ENCODE measurements at places on chromosomes 4 and X. TPM values are rescaled to one million over a fixed set of nuclear protein-coding genes. Genes with fewer than 3 reads are reported as not detected.

Gene JAKMIP1
- total RNA-seq = 66.7 TPM

Gene GLRA2
- total RNA-seq = not detected

Gene PRSS12
- total RNA-seq = not detected

Gene DDIT4L
- 1.8 TPM for total RNA-seq

Gene ZMYM3
- 14.7 TPM for total RNA-seq

Gene SLC7A11
- total RNA-seq = 9.1 TPM

Gene ACE2
- not detected for total RNA-seq

Gene GAGE13
- not detected for total RNA-seq

Gene TCP11X2
- not detected for total RNA-seq

Gene CCDC149
- not detected for total RNA-seq

GRCh38 chr4:83569987-83570386, 34.1 kb downstream of the GPAT3 start:
- no peak for DNase-seq

GRCh38 chr4:13920901-13921300, 293.4 kb upstream of the BOD1L1 start:
- DNase-seq = no peak

DNA sequence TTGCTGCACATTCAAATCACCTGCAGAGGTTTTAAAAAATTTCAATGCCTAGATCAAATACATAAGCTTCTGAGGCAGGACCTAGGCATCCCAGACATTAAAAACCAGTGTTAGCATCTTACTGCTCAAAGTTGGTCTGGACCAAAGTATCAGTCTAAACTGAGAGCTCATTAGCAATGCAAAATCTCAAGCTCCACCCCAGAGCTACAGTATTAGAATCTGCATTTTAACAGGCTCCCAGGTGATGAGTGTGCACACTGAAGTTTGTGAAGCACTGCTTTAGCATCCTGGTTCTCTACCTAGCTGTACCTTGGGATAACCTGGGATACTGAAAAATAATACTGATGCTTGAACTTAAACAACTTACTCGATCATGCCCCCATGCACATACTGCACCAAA, 96.0 kb downstream of the PRRG1 start:
- no peak for DNase-seq

GRCh38 chrX:65528293-65528692, 6.3 kb downstream of the LAS1L start:
- no peak for DNase-seq

- DNase-seq = no peak
These were observed 7.8 kb upstream of the RRAGB start for GRCh38 chrX:55709735-55710134.

DNA sequence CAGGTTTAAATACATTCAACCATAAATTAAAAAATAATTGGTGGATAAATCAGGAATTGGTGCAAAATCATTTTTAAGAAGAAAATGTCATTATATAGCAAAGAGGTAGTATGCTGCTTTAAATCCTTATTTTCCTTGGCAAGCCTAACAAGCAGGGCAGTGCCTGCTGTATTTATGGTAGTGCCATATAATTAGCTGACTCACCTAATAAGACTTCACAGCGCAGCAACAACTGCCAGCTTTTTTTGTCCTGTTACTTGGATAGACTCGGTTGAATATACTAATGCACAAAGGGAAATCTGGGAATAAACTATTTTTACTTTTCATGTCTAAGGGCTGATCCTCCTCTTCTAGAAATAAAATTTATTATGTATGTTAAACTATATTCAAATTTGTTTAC, 99.1 kb downstream of the SNCA start:
- DNase-seq = no peak

GRCh38 chrX:70470850-70471289, 26.2 kb downstream of the DLG3 start:
- DNase-seq = no peak

- no peak for DNase-seq
These were observed 1.0 kb downstream of the CDS1 start for GRCh38 chr4:84583876-84584380.

- no peak for DNase-seq
These were observed 57.8 kb downstream of the HEPH start for GRCh38 chrX:66221856-66222255.

- DNase-seq = no peak
These were observed 81.5 kb downstream of the RCHY1 start for GRCh38 chr4:75432683-75433082.

GRCh38 chr4:84432713-84433112, 66.4 kb downstream of the NKX6-1 start:
- no peak for DNase-seq

DNA sequence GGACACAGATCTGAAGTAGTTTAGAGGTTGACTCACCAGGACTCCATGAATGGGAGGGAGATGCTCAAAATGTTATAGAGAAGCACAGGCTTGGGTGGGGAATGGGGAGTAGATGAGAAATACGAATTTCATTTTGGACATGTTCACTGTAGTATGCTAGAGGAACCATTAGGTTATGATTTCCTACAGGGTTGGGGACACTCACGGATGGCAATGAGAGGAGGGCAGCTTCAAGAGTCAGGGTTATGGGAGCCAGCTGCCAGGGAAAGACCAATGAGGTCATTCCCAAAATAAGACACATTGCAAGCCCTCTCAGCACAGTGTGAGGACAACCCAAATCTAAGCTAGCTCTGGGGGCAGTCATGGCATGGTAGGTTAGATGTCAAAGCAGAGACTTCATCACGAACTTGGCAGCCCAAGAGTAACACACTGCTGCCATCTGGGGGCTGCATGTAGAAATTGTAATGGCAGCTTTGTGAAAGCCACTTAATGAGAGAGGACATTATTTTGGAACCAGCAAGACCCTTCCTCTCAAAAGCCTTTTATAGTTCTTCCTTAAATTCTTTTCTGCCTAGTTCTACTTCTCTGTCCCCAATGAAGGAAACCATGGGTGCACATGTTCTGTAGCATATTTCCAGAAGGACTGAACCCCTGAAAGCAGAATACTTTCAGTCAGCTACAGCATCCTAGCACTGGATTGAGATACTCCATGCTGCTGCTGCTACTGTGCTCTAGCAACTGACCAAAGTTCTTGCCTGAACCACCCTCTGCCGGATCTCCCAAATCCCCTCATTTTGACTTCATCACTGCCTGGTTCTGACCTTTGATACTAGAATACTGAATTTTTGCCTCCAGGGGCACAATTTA, 16.2 kb upstream of the ZCCHC12 start:
- no peak for DNase-seq

- no peak for DNase-seq
These were observed 270.9 kb downstream of the SPRY1 start for GRCh38 chr4:123667496-123667895.

DNA sequence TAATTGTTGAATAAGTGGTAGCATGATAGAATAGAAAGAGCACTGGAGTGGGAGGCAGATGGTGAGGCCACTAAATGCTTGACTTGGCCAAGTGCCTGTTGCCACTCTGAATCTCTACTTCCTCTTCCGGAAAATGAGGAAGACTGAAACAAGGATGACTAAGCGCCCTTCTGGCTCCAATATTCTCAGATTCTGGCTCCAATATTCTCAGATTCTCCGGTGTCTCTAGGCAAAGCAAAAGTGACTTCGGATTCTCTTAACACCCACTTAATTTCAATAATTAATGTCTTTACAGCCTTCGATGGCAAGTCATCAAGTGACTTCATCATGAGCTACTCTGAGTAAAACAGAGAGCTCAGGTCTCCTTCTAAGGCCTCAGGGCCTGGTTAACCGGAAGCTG, 402.2 kb upstream of the FGF13 start:
- no peak for DNase-seq

- no peak for DNase-seq
These were observed 215.5 kb upstream of the UGT8 start for GRCh38 chr4:114383067-114383466.

- no peak for DNase-seq
These were observed 64.0 kb downstream of the SMAD1 start for GRCh38 chr4:145545538-145546174.

DNA sequence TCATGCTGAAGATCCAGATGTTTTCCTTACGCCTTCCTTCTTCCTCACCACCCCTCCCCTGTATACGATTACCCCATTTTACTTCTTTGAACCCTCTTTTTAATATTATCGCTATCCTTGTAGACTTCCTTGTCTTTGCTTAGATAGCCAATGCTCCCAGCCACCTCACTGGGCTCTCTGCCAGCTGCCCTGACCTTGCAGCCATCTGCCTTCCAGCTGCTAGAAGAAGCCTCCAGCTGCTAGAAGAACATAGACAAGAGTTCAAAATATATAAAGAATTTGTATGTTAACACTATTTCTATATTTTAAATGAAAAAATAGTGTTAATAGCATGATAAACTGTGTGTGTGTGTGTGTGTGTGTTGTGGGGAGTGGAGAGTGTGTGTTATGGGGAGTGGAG, 374.7 kb downstream of the ANKRD50 start:
- DNase-seq = no peak

GRCh38 chr4:4533461-4534169, 8.2 kb downstream of the STX18 start:
- DNase-seq = no peak

- no peak for DNase-seq
These were observed 131.9 kb downstream of the REELD1 start for GRCh38 chr4:146346276-146346675.

DNA sequence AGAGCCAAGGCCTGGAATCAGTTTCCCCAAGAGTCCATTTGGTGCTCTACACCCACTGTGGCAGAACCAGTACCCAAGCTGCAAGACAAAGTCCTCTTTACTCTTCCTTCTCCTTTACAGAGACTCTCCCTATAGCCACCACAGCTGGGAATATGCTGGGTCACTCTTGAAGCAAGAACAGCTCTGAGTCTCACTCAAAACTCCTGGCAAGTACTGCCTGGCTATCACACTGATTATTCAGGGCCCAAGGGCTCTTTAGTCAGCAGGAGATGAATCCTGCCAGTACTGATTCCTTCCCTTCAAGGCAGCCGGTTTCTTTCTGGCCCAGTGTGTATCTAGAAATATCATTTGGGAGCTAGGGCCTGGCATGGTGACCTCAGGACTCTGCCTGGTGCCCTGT, 130.9 kb downstream of the AR start:
- DNase-seq = no peak

- DNase-seq = no peak
These were observed 338.7 kb upstream of the MAOA start for GRCh38 chrX:43317378-43317777.

- no peak for DNase-seq
These were observed 32.3 kb upstream of the TFDP3 start for GRCh38 chrX:133250184-133251100.

GRCh38 chrX:107324493-107325310, 118.3 kb downstream of the DNAAF6 start:
- DNase-seq = no peak

DNA sequence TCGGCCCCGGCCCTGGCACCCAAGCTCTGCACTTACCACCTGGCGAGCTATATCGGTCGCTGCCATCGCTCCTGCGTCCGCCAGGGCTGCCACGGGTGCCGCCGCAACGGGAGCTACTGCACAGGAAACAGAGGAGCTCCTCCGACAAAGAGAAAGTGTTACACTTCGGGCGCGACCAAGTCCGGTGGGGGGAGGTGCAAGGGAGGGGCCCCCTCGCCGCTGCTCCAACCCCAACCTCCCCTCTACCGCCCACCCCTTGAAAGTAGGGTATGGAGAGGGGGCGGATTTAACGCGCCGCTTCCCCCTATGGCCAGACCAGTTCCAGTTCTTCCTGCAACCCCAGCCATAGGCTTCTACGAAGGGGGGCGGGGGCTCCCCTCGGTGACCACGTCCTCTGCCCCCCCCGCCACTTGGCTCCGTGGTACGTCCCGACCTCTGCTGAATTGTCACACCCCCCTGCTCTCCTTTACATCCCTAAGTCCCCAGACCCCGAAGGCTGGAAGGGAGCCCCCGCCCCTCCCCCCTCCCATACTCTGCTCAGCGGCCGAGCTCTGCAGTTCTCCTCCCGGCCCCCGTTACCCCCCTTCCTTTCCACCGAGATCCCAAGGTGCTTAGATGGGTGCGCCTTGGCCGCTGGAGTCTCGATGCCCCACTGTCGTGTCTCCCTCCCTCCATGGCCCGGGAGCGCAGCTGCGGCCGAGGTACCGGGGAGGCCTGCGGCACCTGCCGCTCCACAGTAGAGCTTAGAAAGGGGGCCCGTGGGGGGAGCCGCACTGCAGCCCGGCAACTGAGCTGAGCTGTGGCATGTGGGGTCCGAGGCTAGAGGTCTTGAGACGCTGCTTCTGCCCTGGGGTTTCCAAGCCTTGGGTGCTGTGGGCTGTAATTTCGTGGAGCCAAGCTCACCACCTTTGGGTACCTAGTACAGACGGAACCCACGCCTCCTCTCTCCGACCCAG, at the start of gene SEPTIN6:
Gene SEPTIN6, minus strand, starts transcription at position 129 of the 956 bp plus-strand sequence. Its CDS starts 63 bp downstream, at position 66.
- DNase-seq = peak; percentile 88

DNA sequence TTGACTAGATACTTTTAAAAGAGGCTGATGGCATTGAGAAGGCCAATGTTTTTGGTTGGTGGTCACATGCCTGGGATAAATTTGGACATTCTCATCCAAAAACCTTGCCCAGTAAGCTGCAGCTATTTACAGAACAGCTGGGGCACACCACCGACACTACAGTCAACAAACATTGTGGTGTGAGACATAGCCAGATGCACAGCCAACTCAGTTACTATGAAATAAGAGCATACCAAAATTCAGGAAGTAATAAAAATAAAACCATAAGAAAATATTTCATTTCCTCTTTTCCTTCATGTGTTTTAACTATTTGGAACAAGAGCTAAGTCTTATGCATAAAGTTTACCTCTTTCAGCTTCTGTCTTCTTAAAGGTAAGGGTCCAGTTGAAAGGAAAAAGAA, 8.8 kb downstream of the PPM1K start:
- DNase-seq = no peak

DNA sequence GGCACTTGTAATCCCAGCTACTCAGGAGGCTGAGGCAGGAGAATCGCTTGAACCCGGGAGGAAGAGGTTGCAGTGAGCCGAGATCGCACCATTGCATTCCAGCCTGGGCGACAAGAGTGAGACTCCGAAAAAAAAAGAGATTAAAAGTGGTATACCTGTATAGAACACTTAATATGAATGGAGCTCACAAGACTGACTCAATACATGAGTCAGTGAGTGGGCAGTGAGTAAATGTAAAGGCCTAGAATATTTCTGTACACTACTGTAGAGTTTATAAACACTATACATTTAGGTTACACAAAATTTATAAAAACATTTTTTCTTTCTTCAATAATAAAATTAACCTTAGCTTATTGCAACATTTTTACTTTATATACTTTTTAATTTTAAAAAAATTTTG, 93.8 kb downstream of the CENPC start:
- no peak for DNase-seq

GRCh38 chr4:108144451-108144850, 24.3 kb downstream of the LEF1 start:
- no peak for DNase-seq

All from natural killer cell treated with Interleukin-12 subunit alpha and Interleukin-12 subunit beta and Interleukin-15 and Interleukin-18, amount 100 ng/mL, for 72 hours (primary cell).